ENCODE measurements at places on chromosomes 6 and 20. TPM values are rescaled to one million over a fixed set of nuclear protein-coding genes. Genes with fewer than 3 reads are reported as not detected.

DNA sequence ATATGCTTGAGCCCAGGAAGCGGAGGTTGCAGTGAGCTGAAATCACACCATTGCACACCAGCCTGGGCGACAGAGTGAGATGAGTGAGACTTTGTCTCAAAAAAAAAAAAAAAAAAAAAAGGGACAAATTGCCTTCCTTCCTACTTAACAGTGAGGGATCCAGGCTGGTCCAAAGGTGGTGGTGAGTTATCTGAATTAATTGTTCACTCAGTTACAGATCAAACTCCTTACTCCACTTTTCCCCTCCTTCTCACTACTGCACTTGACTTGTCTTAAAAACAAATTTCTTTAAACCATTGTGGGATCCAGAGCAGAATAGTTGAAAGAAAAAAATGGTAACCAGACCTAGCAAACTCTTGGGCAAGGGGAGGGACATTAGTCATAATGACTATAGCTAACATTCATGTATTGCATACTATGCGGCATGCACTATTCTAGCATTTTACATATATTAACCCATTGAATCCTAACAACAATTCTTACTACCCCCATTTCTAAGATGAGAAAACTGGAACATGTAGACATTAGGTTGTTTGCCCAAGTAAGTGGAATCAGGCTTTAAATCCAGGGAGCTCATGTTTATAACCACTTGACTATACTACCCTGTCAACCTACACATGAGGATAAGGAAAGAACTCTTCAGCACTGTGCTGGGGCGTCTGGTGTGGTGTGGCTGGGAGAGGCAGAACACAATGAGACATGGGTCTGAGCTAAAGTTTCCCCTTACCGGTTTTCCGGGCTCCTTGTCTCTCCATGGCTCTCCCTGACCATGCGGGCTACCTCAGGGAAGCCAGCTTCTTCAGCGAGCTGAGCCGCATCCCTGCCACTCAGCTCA, 1.5 kb downstream of the GPANK1 start:
- peak; percentile 72 for DNase-seq

DNA sequence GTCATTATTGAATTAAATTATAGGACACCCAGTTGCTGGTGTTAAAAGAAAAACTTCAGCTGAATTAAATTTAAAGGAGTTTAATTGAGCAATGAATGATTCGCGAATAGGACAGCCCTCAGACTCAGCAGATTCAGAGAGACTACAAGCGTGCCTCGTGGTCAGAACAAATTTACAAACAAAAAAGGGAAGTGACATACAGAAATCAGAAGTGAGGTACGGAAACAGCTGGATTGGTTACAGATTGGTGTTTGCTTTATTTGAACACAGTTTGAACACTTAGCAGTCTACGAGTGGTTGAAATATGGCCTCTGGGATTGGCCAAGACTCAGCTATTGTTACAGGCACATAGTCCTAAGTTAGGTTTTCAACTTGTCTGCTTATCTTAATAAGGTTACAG, 25.8 kb upstream of the TNFRSF21 start:
- no peak for DNase-seq

- DNase-seq: peak; percentile 37
Observed at GRCh38 chr6:113719064-113719463, 138.1 kb upstream of the MARCKS start.

DNA sequence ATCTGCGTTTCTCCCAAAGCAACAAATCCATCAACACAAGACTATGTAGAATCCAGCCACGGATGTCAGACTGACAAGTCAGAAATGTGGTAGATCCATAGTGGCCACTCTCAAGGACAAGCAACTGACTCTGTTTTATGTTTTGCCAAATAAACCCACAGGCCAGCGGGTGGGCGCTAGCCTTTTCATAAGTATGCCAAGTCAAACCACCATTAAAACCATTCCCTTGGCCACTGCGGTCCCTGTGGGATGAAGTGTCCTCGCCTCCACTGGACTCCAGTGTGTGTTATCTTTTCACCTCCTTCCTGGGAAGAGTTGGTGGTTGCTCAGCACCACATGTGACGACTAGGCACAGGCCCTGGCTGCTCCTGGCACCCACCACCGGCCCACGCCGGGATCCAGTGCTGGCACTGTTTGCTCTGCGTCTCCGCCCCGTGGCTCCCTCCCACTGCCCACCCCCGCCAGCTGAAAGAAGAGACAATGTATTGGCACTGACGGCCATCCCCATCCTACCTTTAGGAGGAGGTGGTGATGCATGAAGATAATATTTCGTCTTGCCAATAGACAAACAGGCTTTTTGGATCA, 103.4 kb downstream of the FOXC1 start:
- no peak for DNase-seq

- DNase-seq: peak; percentile 80
Observed at GRCh38 chr6:43773050-43773979, 3.3 kb downstream of the VEGFA start.

The MRPL14 gene
- total RNA-seq: 47.6 TPM

- peak; percentile 69 for DNase-seq
Observed at GRCh38 chr20:1897965-1898464, 2.8 kb downstream of the SIRPA start.

GRCh38 chr20:57664476-57664875, 44.2 kb upstream of the ZBP1 start:
- DNase-seq: no peak

DNA sequence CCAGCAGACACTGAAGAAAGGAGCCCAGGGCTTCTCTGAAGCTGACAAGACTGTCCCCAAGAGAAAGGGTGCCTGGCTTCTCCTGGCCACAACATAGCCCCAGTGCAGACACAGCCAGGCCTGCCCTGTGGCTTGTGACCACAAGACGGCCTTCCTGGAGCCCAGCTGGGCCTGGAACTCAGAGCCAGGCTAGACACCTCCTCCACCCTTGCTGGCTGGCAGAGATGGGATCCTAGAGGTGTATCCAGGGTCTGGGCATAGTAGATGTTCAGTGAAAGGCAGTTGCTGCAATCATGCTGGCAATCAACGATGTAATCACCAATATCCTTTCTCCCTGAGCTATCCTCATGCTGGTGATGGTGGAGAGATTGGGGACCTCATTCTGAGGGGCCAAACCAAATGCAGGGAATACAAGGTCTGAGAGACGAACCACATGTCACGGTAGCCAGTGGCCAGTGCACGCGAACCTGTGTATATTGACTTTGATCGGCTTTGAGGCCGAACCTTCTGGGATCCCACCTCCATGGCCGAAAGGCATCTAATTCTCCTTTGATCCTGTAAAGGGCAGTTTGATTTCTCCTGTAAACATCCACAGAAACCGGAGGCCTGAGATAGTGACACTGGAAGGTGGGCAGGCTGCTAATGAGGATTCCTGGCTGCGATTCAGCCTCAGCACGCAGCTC, 115.2 kb downstream of the PSMB1 start:
- peak; percentile 27 for DNase-seq

The ZSCAN12 gene
- 1.9 TPM for total RNA-seq

- DNase-seq: no peak
Observed at GRCh38 chr6:13492357-13492756, 5.0 kb upstream of the GFOD1 start.

- DNase-seq: no peak
Observed at GRCh38 chr6:38011937-38012336, 192.4 kb downstream of the ZFAND3 start.

- DNase-seq: no peak
Observed at GRCh38 chr20:51140671-51141070, 117.8 kb upstream of the KCNG1 start.

DNA sequence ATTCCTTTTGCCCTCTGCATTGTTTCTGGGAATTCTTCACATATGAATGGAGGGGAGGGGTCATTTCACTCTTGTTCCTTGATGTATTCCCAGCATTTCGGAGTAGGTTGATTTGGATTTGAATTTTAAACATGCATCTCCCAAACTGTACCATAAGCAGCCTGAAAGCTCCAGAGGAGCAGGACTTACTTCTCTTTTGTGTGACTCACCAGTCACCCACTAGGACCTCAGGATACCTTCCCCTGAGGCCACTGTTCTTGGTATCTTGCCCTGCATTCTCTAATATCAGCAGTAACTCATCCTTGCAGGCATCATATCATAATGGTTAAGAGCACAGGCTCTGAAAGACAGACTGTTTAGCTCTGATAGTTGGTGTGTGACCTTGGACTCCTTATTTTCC, 703 bp downstream of the MRPL2 start:
- peak; percentile 42 for DNase-seq

The RAD21L1 gene
- not detected for total RNA-seq

- no peak for DNase-seq
Observed at GRCh38 chr6:136127873-136128272, 122.2 kb downstream of the MTFR2 start.

DNA sequence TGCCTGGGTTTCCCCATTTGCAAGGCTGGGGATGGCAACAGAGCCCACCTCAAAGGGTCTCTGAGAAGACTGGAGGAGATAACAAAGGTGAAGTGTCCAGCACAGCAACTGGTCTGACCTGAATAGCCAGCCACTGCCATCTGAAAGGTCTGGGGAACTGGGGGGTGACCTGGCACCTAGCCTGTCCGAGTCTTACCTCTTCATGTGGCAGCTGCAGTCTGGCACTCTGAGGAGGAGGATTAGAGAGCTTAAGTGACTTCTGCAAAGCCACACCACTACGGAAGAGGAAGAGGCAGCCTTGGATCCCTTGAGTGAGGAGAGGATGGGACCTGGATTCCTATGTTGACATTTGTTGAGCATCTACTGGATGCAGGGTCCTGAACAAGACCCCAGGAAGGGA, 22.2 kb downstream of the C20orf203 start:
- no peak for DNase-seq

- peak; percentile 89 for DNase-seq
Observed at GRCh38 chr6:153117986-153118879, 12.8 kb downstream of the RGS17 start.

- peak; percentile 30 for DNase-seq
Observed at GRCh38 chr6:17226786-17227233, 54.4 kb upstream of the RBM24 start.

GRCh38 chr6:4864519-4864918, 88.3 kb downstream of the CDYL start:
- no peak for DNase-seq

The PSORS1C1 gene
- total RNA-seq: 0.22 TPM

The GJE1 gene
- not detected for total RNA-seq

The LTB gene
- total RNA-seq: not detected

DNA sequence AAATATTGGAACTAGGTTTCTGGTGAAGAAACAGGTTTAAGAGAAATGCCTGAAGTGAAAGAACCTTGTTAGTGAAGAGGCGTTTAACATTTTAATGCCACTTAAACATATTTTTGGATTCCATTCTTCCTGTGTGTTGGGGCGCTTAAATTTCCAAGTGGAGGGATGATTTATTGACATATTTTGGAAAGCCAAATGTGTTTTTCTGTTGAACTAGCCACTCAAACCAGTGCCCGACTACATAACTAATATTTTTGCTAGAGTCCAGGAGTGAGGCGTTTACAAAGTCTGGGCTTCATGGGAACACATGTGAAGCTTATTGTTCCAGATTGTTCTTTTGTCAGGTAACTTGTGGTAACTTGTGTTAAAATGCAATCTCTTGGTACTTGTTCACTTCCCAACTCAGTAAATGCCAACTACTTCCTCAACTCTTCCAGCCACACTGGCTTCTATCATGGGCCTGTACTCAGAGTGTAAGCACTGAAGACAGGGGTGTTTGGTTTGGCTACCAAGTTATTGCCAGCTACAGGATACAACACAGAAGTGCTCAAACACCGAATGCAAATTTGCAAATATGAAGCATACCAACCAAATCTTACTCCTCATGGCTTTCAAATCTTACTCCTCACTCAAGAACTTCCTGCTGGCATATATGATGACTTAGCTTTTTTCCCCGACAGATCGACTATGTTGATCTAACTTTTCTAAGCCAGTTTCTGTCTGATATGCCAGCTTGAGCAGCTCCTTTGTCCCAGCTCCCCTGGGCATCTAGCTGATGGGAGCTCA, 2.0 kb upstream of the ZNFX1 start:
- DNase-seq: peak; percentile 26

GRCh38 chr6:107533415-107534059, 43.6 kb downstream of the SOBP start:
- DNase-seq: no peak

GRCh38 chr6:70280400-70280853, 22.5 kb downstream of the COL9A1 start:
- no peak for DNase-seq

The MAP7 gene
- total RNA-seq: 1.9 TPM

DNA sequence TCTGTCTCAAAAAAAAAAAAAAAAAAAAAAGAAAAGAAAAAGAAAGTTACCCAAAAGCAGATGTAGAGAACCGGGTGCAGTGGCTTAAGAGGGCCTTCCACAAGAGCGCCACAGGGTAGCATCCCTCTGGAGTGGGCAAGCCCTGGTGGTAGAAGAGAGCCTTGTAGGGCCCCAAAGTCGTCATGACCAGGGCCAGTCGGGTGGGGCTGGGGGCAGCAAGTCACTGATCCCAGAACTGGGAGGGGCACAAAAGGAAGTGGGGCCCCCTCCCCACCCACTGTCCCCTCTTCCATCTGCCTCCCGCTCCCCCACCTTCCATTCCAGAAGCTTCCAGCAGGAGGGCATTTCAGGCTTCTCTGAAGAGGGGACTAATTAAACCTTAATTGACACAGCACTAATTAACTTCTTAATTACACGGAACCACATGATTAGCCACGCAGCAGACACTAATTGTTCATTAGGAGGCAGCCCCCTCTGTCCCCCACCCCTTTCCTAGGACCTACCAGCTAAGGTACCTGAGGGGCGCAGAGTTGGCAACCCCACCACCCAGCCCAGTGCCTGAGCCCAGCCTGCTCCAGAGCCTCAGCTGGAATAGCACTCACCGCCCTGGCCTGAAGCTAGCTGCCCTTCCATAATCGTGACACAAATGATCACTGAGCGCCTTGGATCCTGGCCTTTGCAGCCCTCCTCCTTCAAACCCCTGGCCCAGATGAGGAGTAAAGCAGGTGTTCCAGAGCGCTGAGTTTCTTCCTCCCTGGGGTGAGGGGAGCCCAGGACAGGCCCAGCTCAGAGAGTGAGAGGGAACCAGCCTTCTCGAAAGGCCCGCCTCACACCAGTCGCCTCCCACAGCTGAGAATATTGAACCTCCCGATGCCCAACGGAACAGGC, 34.8 kb downstream of the MDFI start:
- no peak for DNase-seq

The FAM83B gene
- not detected for total RNA-seq

- no peak for DNase-seq
Observed at GRCh38 chr6:27700337-27700736, 211.9 kb downstream of the OR2B2 start.

The TFAP2D gene
- total RNA-seq: not detected

The GRM4 gene
- 0.22 TPM for total RNA-seq

The TAF4 gene
- total RNA-seq: 2.9 TPM

DNA sequence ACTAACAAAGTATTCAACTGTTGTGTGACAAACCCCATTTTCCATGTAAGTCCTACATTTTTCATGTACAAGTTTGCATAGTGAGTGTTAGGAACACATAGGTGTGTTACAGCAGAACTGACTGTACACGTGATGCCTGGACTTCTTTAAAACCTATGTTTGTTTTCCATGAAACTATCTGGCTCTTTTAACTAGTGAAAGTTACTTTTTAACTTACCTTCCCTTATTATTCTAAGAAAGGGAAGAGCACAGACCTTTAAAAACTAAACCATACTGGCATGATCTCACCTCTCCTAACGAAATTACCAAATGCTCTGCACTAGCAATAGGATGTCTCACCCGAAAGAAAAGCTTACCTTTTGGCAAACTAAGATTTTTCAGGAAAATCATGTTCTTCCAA, 87.8 kb downstream of the CENPW start:
- DNase-seq: no peak

The TMEM74B gene
- total RNA-seq: not detected

The RIPPLY2 gene
- not detected for total RNA-seq

- peak; percentile 98 for DNase-seq
Observed at GRCh38 chr6:57267586-57268293, 45.6 kb upstream of the RAB23 start.

The HDAC2 gene
- total RNA-seq: 29.4 TPM

- DNase-seq: no peak
Observed at GRCh38 chr6:21791581-21791980, 198.0 kb downstream of the SOX4 start.
